AG08395 (cell line): ENCODE measurements at places on chromosomes 4 and X.

DNA sequence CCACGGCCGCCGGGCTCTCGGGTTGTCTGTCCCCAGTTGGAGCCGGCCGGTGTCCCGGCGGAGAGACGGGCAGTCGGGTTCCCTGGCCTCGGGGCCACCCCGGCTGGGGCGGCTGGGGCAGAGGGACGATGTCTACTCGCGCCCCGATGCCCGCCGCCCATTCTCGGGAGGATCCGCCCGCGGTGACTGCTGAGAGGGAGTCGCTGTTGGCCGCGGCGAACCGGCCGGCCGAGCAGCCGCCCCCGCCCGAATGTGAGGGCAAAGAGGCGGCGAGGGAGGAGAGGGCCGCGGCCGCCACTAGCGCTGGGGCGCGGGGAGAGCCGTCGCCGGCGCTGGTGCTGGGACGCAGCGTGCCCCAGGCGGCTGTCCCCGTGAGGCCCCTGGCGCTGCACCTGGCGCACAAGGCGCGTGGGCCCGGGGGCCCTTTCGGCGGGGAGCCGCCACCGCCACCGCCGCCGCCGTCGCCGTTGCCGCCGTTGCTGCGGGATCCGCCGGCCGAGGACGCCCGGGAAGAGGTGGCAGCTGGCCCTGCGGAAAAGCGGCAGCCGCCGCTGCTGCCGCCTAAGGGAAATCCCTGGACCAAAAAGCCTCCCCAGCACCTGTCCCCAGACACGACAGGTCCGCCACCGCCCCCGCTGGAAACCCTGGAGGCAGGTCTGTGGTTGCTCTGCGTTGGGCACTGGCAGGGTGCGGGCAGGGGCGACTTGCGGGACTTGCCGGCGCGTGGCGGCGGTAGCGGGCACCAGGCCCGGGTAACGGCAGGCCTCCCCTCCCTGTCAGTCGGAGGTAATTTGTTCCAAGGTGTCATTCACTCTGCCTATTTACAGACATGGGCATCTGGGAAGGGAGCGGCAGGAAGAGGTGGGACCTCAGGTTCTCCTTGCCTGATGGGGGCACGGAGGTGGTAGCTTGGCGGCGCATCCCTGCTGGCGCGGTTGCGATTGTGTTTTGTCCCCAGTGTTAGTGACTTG is 739 bp downstream of the LARP1B start:
- peak; percentile 28 for DNase-seq

- no peak for DNase-seq
Observed at GRCh38 chrX:147351644-147352043, 537.1 kb upstream of the CXorf51A start.

- DNase-seq, result peak; percentile 54
Observed at GRCh38 chr4:89509708-89510281, 202.2 kb upstream of the GPRIN3 start.

- no peak for DNase-seq
Observed at GRCh38 chrX:100120956-100121355, 289.1 kb downstream of the PCDH19 start.

DNA sequence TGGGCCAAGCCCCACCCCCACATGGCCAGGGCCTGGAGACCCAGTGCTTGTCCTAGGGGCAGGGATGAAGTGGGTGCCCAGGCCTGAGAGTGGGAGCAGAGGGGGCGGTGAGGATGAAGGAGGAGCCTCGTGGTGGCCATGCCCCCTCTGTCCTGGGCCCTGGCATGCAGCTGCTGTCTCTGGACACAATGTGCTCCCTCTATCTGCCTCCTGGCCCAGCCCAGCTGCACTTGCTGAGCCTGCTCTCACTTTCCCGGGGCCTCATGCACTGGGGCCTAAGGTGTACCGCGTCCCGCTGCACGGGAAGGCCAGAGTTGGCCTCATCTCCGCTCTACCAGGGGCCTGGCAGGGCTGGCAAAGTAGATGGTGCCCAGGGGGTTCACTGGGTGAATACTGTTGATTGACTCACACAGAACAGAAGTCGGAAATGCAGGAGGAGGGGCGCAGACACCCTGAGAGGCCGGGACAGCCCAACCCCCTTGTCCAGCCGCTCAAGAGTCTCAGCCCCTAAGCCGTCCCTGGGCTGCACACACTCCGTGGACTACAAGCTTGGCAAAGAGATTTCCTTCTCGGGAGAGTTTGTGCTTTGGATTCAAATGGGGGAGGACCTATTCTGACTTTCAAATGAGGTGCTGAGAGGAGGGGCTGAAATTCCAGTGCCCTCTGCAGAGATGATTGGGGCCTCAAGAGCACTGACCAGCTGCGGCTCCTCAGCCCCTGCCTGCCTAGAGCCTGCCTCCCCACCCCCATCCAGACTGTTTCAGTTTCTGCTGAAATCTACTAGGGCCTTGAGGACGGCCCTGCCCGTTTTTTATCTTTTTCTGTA is 112.4 kb downstream of the PSAPL1 start:
- DNase-seq, result no peak

GRCh38 chr4:81651243-81651899 is 179.7 kb upstream of the RASGEF1B start:
- no peak for DNase-seq

GRCh38 chr4:48774760-48775710 is 5.0 kb downstream of the FRYL start:
- no peak for DNase-seq
